Stimulated activated CD4-positive, alpha-beta T cell treated with anti-CD3 and anti-CD28 coated beads, TNF-alpha, amount 100 ng/mL, for 1 hour (primary cell): ENCODE measurements at places on chromosomes 16 and 17.

DNA sequence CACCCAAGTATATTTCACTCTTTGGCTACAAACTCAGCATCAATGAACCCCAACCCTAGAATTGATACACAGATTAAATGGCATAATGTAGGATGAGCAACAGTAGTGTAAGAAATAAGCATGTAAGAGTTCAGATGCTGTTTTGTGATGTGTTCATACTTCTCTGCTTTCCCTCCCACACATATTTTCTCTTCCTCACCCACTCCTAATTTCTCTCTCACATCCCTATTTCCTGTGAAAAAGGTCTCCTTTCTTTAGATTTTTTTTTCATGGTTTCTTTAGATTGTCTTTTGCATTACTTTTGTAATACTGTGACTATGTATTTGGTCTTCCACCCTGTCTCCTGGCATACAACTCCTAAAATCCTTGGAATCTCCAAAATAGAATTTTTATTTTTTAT, 21.7 kb downstream of the CREBBP start:
- no peak for DNase-seq

- no peak for DNase-seq
Measured at GRCh38 chr17:14334919-14335318, 34.0 kb downstream of the HS3ST3B1 start.

GRCh38 chr16:46871597-46871996, 12.6 kb upstream of the GPT2 start:
- no peak for DNase-seq

GRCh38 chr16:46949241-46949892, 24.1 kb downstream of the DNAJA2 start:
- DNase-seq: no peak

DNA sequence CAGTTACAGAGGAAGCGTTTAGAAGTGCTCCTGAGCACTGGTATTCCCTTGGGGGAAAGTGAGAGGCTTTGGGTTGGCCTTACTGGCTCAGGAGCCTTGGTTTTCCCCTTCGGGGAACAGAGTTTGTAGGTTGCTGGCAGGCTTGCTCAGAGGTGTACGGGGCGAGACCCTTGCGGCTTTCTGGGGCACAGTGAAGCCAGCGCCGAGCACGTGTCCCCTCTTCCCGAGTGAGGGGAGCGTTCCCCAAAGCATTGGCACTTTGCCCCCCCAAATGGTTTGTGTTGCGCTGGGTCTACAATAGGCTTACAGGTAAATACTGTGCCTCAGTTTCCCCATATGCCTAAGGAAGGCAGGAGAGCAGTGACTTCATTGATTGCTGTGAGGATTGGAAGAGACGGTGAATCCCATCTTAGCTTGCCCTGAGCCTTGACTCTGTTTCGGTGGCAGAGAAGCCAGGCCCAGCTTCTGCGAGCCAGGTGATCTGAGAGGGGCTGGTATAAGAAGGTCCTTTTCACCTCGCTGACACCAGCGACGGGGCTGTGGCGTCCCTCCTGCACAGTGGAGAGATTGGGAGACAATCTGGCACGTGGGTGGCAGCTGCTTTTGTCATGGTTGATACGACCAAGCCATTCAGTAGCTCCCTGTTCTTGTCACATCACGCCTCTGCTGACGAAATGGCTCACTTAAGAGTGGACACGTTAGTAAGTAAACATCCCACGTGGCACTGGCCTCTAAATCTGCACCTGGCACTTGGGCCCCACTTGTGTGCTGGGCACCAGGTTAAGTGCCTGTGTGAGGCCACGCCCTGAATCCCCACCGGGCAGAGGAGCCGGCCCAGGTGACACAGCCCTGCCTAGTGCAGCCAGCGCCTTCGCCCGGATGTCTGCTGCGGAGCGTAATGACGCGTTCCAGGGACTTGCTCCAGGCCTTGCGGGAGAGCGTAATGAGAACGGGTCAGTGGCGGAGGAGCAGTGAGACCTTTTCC, 55.0 kb downstream of the MEAK7 start:
- no peak for DNase-seq

GRCh38 chr16:83720981-83721380, 86.8 kb upstream of the HSBP1 start:
- no peak for DNase-seq

GRCh38 chr17:82412535-82413520, 5.3 kb upstream of the HEXD start:
- no peak for DNase-seq

DNA sequence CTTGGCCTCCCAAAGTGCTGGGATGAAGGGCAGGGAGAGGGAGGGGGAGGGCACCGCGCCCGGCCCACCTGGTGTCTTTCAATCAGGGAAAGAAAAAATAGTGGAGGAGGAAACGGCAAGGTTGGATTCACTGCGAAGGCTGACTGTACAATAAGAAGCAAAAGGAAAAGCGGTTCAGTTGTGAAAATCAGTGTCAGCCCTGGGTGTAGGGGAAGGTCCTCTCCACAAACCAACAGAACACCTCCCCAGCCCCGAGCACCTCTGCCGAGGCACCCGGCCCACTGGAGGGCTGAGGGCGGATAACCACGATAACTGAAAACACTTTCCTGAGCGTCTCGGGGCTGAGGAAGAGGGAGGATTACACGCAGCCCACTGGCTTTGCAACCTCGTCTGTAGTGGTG, 1.4 kb upstream of the SPG7 start:
- no peak for DNase-seq
